ENCODE measurements at places on chromosomes 3 and 15.
A peak's percentile ranks its signal among the peaks of the same experiment; 100 is the strongest.

GRCh38 chr15:78422571-78423340, 15.3 kb upstream of the IREB2 start:
- DNase-seq: peak; percentile 84

- no peak for DNase-seq
Measured at GRCh38 chr3:73121669-73122331, 60.3 kb downstream of the EBLN2 start.

DNA sequence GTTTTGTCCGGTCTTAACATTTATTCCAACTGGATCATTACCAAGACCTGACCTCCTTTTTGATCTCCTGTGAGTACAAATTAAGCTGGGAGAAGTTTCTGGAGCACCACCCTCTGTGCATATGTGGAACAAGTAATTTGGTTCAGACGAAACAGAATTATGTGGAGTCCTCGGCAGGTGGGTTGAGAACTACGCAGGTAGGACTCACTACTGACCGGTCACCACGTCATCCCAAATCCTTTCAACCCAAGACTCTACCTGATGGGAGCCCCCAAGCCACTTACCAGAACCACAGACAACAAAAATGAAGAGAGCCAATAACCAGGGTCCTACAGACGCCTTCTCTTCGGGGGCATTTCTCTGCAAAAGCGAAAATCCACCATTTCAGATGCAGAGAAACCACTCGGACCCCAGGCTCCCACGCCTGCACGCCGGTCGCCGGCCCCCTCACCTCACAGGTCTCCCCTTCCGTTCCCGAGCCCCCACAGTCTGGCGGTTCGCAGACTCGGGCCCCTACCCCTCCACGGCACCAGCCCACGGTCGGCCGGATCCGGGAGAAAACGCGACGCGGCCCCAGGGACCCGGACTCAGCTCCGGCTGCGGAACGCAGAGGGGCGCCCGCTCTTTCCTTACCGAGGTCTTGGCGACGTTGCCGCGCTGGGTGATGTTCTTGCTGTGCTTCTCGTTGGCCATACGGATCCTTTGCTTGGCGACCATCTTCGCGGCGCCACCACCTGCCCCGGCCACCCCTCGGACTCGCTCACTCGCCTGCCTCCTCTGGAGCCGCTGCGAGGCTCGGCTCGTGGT, 674 bp downstream of the SERP1 start:
- DNase-seq: peak; percentile 14

- DNase-seq: no peak
Measured at GRCh38 chr3:155648013-155648591, 96.8 kb downstream of the PLCH1 start.

DNA sequence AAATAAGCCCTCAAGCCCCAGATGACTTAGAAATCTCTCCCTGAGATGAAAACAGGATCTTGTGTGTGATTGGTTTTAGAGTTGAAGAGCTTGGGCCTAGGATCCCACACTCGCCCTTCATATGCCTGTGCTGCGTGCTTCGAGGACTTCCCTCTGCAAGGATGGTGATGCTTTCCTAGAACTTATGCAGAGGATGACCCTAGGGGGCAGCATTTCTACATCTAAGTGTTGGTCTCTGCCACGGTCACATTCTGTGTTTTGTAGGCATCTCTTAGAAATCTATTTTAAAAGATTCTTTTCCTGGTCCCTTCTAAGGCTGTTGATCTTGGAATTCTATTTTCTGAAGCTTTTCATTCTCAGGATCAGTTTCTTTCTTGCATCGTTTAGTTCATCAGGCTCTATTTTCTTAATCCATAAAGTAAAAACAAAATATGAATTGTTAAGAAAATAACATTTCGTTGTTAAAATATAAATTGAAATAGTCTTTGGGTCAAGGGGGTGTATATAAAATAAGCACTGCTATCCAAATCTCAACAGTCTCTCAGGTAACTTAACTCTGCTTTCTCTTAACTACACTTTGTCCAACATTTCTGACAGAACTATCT, 45.7 kb downstream of the WDR76 start:
- DNase-seq: peak; percentile 81

DNA sequence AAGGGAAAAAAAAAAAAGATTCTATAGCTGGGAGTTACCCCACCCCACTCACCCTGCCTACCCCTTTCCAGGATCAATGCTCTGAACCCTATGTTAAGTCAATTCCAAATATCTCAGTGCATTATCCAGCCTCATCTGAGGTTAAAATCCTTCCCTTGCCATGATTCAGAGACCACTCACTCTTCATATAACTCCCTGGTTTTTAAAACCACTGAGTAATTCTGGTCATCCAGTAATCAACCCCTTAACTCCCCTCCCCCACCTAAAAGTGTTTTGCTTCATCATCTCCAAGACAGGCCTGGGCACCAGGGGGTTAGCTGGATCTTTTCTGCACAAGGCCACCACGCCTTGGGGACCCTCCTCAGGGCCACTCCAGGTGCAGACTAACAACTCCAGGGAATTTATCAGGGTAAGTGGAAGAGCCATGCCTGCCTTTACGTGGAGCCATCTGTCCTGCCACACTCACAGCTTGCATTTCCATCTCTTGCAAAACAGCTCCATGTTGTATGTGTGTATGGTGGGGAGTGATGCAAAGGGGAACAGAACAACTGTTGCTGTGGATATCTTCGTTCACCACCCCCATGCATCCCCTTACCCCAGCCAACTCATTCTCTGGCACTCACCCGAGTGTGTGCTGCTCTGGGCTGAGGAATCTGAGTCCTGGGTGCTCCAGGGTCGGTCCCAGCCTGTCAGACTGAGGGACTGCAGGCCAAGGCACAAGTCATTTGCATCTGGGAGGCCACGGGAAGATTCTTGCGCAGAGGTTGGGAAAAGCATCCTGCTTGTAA, 30.7 kb upstream of the RPS17 start:
- no peak for DNase-seq

DNA sequence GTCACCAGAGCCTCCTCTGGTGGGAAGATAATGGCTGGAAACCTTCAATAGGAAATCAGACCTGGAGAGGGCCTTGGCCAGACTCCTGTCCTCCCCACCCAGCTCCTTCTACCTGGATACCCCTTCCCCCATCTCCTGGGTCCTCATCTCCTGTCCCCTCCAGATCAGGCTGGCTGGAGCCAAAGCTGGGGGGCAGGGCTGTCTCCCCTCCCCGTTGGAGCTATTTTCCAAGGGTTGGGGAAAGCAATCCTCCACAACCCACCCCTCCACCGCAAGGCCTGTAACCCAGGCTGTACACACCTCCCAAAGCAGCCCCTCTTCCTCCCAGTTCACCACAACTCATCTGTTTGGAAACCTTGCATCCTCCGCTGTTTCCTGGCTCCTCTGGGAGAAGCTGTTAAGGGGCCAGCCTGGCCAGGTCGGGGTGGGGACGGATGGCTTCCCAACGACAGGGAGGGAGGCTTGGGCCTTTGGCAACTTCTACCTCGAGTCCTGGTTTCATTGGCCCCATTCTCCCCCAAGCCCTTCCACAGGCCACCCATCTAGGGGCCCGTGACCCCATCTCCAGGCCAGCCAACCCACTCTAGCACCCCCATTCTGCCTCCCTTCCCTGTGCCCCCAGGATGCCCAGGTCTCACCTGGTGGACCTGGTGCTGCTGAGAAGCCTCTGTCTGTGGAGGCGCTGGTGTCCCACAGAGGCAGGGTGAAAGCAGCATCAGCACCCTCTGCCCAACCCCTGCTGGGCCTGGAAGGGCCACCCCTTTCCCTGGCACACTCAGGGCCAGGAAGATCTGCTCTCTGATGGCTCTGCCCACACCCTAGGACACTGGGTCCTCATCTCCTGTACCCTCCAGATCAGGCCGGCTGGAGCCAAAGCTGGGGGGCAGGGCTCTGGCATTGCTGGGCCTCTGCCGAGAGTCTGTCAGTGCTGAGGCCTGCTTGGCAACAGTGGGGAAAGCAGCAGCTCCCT, 22.1 kb upstream of the GOLGA6C start:
- no peak for DNase-seq

DNA sequence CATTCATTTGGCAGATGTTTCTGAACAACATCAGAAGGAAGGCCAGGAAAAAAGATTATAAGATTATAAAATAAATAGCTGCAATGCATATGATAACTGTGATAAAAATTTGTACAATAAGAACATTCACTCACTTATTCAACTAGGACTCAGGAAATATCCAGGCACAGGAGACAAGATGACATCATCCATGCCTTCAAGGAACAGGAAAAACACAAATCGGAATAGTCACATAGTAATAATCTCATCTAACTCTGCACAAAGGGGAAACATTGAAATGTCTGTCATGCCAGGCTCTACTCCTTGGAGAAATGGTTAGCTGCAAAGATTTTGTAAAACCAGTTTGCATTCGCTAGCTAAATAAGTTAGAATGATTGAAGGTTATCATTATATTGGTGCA, 233.5 kb upstream of the AGTR1 start:
- DNase-seq: no peak

DNA sequence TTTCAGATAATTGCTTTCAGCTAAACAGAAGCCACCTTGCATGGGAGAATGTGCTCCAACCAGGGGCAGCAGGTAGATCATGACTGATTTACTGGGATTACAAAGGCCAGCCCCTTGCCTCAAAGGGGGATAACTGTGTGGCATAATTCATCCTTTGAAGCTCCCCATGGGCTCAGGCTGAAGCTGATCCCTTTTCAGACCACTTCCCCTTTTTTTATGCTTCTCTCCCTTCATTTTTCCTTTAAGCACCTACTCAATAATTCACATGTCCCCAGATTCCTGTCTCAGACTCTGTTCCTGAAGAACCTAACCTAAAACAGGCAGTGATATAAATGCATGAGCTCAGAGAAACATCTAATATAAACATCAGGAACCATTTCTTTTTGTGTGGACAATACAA, 8.2 kb upstream of the MYRIP start:
- no peak for DNase-seq

DNA sequence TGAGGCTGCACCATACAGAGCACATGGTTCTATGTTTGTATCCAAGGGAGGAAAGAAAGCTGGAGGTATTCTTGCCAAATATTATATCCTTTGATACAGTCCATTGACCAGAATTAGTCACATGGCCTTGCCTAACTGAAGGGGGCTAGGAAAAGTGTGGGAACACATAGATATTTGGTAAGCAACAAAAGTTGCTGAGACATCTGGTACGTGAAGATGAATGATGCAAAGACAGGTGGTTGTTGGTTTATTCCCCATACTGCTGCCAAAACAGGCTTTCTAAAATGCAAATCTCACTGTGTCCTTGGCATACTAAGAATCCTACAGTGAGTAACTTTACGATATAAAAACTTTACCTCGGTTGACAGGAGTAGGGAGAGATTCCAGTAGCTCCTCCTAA, 162.2 kb downstream of the VGLL3 start:
- no peak for DNase-seq

DNA sequence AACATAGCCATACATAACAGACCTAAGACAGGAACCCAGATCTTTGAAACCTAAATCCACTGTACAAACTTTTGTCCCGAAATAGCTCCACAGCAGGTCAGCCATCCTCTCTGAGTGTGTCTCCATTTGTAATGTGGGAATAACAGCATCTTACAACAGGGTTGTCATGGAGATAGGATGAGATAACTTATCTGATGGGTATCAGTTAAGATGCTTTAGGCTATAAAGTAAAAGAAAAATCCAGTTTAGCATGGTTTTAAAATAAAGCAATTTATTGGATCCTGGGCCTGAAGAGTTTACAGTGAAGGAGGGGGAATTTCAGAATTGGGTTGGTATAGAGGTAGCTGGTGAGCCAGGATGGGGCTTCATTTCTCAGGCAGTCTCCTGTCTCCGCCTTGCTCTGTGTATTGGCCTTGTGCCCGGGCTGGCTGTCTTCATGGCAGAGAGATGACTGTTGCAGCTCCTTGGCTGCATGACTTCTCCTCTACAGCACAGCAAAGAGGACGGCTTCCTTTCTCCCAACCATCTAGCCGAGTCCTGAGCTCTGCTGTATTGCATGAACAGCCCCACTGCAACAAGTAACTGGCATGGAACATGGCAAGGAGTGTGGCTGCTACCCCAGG, 131.9 kb upstream of the PROK2 start:
- DNase-seq: no peak

DNA sequence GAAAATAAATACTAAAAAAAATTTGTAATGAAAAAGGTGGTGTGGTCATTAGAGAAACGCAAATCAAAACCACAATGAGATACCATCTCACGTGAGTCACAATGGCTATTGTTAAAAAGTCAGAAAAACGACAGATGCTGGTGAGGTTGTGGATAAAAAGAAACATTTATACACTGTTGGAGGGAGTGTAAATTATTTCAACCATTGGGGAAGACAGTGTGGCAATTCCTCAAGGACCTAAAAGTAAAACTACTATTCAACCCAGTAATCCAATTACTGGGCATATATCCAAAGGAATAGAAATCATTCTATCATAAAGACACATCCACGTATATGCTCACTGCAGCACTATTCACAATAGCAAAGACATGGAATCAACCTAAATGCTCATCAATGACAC, 120.3 kb downstream of the MYO9A start:
- peak; percentile 30 for DNase-seq

- no peak for DNase-seq
Measured at GRCh38 chr3:136869282-136869681, 7.3 kb downstream of the NCK1 start.

GRCh38 chr15:60255390-60255789, 142.4 kb downstream of the ANXA2 start:
- DNase-seq: peak; percentile 72

DNA sequence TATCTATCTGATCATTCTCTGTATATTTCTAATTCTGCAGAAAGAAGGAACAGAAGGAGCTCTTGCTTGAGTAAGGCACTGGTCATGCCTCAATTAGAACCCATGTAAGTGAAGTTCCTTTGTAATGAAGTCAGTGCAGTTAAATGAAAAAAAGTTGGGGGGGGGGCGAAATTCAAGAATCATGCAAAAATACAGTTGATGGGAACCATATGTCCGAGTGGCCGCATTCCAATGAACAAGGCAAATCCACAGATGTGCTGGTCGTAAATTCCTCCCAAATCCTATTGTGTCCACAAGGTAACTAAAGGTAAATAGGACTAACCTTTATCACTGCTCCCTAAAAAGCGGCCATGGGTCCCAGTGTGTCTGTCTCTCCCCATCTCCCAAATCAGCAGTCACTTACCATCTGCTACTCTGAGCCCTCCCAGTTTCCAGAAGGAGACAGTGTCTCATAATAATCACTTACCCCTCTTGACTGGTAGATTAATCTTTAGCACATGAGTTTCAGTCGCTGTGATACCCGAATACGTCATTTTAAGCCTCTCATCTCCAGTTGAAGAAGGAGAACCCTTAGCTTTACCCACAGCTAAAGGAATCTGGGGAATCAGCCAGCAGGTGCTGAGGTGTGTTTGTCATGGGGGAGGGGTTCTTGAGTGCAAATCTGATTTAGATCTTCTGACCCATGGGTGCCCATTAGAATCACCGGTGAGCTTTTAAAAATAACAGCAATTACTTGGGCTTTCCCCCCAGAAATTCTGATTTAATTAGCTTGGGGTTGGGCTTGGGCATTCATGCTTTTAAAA, 56.3 kb upstream of the EPHB3 start:
- no peak for DNase-seq
